ENCODE measurements at places on chromosomes 3 and 15.

- DNase-seq, result no peak
These were observed 365.7 kb upstream of the ICE2 start for GRCh38 chr15:60844511-60845174.

DNA sequence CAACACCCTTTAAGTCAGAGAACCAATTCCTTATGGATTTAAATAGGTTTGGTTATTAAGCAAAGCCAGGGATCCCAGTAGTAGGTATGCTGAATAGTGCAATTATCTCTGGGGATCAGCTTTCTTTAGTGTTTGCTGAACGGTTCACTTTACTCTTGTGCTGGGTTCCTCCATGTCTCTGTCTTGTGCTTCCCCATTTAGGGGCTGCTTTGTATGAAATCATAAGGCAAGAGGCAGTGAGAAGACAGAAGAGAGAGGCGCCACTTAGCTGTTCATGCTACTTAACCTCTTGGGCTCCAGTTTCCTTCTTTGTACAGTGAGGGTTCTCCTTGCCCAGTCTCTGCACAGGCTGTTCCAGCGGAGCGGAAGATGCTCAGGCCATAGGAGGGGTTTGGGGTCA lies 3.5 kb downstream of the ST6GAL1 start:
- DNase-seq, result no peak

- peak; percentile 31 for DNase-seq
These were observed 209.8 kb upstream of the THRB start for GRCh38 chr3:24704496-24704895.

DNA sequence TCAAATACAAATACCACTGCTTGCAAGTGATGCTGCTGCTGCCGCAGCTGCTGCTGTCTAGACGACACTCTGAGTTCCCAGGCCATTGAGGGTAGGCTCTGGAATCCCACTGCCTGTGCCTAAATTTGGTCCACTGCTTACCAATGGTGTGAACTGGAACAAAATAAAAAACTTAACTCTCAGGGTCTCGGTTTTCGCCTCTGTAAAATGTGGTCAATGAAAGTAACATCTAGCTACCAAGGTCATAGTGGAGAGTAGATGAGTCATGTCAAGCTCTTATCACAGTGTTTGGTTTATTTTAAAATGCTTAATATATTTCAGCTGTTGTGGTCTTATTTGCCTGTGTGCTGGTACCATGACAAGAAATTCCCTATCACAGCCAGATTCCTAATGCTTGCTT lies 299.3 kb downstream of the CLSTN2 start:
- DNase-seq, result no peak

GRCh38 chr15:67253101-67253500 lies 1.4 kb downstream of the AAGAB start:
- DNase-seq, result no peak

- no peak for DNase-seq
These were observed 14.3 kb upstream of the DENND4A start for GRCh38 chr15:65806397-65806796.

DNA sequence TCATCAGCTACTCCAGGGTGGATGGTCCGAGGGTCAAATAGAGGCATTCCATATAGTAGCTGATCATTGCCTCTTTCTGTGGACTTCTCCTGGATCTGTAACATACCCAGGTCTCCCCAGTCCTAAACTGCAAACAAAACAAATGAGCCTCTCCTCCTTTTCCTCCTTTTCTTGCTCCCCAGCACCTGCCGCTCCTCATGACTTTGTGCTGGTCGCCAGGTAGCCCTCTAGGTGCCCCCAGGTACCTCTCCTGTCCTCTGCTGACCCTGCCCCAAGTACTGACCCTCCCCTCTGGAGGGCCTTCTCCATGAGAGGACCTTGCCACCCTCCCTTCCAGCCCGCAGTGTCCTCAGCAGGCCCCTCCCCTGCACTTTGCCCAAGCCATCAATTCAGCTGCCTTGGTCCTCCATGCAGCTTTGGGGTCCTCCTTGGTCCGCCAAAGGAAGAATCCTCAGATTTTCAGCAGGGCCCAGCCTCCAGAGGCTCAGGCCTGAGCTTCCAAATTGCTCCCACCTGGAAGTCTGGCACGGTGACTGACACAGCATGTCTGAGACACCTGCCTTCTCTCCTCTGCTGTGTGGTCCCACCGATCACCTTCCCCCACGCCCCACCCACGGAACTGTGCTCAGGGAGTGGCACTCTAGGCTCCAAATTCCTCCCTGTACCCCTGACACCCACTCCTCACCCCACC lies 111.0 kb downstream of the LRRK1 start:
- DNase-seq, result no peak

GRCh38 chr3:16252988-16253387 lies 11.8 kb downstream of the DPH3 start:
- DNase-seq, result no peak

GRCh38 chr15:101309436-101310160 lies 14.6 kb upstream of the SNRPA1 start:
- DNase-seq, result no peak

DNA sequence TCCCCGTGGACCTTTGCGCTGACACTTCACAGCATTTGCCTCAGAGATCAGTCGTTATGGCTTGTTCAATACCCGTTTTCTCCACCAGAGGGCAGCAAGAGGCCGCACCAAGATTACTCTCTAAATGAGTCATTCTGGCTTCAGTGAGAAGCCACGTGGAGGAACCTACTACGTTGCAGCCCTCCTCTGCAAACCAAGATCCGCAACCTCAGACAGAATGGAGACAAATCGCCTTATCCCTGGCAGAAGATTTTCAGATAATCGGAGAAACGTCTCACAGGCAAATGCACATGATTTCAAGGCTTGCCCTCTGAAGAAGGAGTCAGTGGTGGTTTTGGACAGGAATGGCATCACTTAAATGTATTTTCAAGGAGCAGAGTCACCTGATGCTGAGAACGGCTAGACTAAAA lies 60.5 kb downstream of the GTPBP8 start:
- DNase-seq, result peak; percentile 88

- no peak for DNase-seq
These were observed 17.8 kb downstream of the USP3 start for GRCh38 chr15:63522225-63522578.

GRCh38 chr15:99474909-99475753 lies 90.7 kb upstream of the MEF2A start:
- no peak for DNase-seq

DNA sequence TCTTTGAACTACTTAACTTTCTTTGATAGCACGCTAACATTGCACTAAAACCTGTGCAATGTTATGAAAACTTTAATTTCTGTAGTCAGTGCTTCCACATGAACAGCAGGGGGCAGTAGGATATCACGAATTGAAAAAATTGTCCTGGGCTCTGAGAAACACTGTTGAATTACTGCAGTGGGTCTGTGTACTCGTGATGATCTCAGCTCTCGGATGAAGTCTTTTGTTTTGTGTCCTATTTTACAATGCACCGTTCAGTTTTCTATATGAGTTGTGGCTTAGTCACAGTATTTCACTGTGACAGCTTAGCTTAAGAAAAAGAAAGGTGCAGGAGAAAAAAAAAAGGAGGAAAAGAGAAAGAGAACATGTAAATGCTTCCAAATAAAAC lies 141.3 kb upstream of the CCDC54 start:
- DNase-seq, result peak; percentile 83

GRCh38 chr3:138412821-138413551 lies 21.4 kb upstream of the ESYT3 start:
- no peak for DNase-seq

DNA sequence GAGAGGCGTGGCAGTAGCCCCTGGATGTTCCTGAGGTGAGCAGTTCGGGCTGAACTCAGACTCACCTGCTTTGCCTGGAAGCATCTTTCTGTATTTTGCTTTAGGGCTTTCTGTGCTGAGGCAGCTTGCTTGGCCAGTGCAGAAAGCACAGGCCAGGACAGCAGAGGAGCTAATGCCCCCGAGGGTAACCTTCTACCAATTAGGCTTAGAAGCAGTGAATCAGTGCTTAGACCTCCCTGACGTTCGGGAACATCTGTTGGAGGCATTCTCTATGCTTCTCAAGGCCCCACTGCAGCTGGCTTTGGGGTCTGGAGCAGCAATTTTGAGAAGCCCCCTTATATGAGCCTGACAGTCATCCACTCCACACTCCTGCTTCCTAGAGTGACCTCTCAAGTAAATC lies 350.7 kb upstream of the PROK2 start:
- DNase-seq, result no peak

DNA sequence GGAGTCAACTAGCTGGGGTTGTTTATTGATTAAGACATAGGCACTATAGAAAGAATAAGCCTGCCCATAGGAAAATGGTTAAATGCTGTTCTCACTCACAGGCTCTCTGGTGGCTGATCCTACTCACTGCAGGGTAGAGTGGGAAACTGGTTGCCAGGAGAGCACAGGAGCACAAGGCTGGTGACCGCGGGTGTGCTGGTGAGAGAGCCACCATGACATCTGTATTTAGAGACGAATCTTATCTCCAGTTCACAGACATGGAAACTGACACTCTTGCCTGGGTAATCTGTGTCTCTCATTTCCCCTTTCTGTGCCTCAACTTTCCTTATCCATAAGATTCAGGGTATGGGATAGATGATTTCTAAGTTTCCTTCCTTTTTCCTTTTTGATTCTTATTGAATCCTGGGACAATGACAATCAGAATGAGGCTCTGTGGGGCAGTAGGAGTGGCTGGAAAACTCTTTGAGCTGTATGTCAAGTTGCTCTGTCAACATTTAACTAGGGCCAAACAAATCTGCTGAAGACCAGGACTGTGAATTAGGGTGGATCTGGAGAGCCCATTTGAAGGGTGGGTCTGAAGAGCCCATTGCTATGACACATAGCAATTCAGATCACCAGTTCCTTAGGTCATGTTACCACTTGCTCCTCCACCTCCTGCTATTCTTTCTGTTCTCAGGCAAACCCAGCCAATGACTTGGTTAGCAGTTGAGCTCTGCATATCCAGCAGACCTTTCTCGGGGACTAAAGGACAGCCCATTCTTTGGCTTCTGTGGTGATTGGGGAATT lies 286.1 kb upstream of the TBL1XR1 start:
- DNase-seq, result no peak

DNA sequence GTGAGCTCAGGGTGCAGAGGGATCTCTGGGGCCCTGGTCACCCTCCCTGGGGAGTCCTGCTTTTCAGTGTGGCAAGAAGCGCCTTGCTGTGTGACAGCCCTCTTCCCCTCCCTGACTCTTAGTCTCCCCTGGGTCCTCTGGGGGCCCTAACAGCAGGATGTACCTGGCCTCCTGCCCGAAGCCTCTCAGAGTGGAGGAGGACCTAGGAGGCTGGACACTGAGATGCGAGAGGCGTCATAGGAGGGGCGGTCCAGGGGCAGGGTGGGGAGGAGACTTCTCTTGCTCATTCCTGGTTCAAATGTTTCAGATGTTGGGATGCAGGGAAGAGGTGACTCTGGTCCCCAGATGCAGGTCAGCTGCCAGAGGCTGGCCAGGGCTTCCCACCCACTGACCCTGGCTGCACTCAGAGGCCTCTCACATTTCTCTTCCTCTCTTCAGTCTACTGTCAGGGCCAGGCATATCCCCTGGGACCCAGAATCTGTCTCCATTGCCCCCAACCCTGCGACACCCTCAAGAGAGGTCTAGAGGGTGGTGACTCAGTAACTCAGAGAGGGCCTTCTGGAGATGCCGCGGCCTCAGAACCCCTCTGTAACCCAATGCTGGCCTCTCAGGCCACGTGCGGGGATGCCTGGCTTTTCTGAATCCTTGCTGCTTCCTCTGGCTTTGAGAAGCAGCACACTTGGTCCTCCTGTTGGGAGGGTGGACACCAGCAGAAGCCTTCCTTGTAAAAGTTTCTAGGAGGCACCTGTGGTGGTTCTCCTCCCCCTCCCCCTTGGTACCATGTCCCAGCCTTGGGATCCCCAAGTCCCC lies 25.9 kb downstream of the SNX33 start:
- DNase-seq, result peak; percentile 90

- no peak for DNase-seq
These were observed 272.5 kb downstream of the THSD4 start for GRCh38 chr15:71387810-71388209.

DNA sequence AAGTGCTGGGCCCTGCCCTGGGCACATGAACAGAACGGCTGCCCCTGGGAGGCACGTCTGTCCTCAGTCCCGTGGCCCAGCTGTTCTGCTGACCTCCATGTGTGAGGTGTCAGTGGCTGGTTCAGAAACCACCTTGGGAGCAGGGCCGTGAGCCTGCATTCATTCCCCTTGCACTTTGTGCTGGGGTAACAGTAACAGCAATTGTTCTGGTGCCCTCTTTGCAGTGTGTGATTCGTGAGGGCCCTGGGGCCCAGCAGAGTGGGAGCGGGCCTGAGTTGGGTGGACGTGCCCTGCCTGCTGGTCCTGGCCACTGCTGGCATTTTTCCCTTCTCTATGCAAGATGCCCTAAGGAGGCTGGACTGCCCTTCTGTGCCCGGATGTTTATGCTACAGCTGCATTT lies 50.4 kb upstream of the MYZAP start:
- DNase-seq, result no peak

DNA sequence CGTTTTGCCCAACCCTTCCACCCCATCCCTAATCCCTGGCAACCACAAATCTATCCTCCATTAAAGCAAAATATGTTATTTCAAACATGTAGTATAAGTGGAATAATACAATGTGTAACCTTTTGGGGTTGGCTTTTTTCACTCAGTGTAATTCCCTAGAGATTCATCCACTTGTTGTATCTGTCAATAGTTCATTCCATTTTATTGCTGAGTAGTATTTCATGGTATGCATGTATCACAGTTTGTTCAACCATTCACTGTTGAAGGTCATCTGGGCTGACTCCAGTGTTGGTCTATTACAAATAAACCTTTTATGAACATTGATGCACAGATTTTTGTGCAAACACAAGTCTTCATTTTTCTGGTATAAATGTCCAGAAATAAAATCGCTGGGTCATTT lies 38.8 kb downstream of the BSN start:
- DNase-seq, result no peak

GRCh38 chr3:67515778-67516177 lies 138.6 kb downstream of the SUCLG2 start:
- DNase-seq, result no peak

GRCh38 chr15:96138985-96139384 lies 191.5 kb upstream of the NR2F2 start:
- no peak for DNase-seq

GRCh38 chr3:11643605-11644087 lies at the start of gene VGLL4:
Gene VGLL4, minus strand, starts transcription at chr3:11643915. Its CDS starts 397 bp downstream, at chr3:11643518.
- DNase-seq, result peak; percentile 91

DNA sequence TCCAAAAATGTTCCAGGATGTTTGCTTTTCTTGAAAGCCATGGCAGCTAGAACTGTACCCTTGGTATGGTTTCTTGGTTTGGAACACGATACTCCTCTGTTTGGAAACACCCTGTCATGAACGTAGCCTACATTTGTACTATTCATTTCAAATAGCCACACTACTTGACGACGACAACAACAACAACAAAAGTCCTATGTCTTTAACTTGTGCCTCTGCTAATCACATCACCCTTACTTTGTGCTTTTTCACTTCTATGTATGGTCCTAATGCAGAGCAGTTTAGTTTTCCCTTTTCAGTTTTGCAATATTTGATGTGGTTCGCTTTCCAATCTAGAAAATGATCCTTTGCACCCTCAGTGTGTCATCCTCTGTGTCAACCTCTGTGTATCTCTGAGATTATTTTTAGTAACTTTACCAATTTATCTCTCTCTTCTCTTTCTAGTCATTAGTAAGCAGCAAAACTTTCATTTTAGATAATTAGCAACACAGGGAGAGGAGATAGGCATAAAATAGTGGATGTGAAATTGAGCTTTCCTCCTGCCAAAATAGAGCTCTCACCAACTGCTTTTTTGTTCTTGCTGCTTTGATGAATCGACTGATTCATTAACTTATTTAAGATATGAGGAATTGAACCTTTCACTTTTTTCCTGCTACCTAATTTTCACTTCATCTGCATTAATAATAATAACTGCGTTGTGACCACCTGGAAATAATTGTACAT lies 44.1 kb upstream of the TP63 start:
- DNase-seq, result no peak

GRCh38 chr15:55683376-55683775 lies 59.6 kb downstream of the PRTG start:
- no peak for DNase-seq

- no peak for DNase-seq
These were observed 624.6 kb downstream of the ZPLD1 start for GRCh38 chr3:103059432-103059831.
